Stimulated activated CD4-positive, alpha-beta T cell treated with anti-CD3 and anti-CD28 coated beads, Interleukin-15, amount 100 ng/mL, for 24 hours (primary cell): ENCODE measurements at places on chromosomes 7 and 10.
A peak's percentile ranks its signal among the peaks of the same experiment; 100 is the strongest.

- DNase-seq, result peak; percentile 61
These were observed 19.1 kb downstream of the DNAJB12 start for GRCh38 chr10:72335394-72336258.

- no peak for DNase-seq
These were observed 1.5 kb upstream of the CALML5 start for GRCh38 chr10:5500910-5501309.

GRCh38 chr7:26122745-26123144 lies 29.3 kb upstream of the NFE2L3 start:
- no peak for DNase-seq

- DNase-seq, result peak; percentile 91
These were observed 16.9 kb upstream of the ZFAND2A start for GRCh38 chr7:1176891-1177373.

- DNase-seq, result peak; percentile 19
These were observed 61.0 kb upstream of the SFMBT2 start for GRCh38 chr10:7471720-7472367.

- DNase-seq, result no peak
These were observed 59.8 kb downstream of the ARID5B start for GRCh38 chr10:61961278-61961677.

- no peak for DNase-seq
These were observed 261.4 kb upstream of the YAE1 start for GRCh38 chr7:39304668-39305405.

- no peak for DNase-seq
These were observed 32.6 kb downstream of the GBX1 start for GRCh38 chr7:151134743-151135524.

DNA sequence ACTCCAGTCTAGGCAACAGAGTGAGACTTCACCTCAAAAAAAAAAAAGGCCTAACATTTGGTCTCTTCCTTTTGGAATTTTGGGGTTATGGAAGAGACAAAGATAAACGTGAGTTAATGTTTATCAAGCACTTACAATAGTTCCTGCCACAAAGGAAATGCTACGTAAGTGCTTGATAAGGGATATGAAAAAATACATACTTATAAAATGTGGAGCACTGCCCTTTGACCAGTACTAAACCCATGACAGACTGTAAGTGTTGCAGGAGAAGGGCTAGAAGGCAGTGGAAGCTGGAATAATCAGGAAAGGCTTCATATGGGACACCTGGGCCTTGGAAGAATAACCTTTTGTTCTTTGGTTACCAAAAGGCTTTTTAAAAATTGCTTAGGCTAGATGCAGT lies 25.5 kb downstream of the TMEM248 start:
- DNase-seq, result no peak

GRCh38 chr10:18334116-18334867 lies 194.1 kb downstream of the CACNB2 start:
- DNase-seq, result no peak

- DNase-seq, result no peak
These were observed 9.5 kb upstream of the TBX20 start for GRCh38 chr7:35263396-35263795.

- no peak for DNase-seq
These were observed 219.2 kb downstream of the CAMK1D start for GRCh38 chr10:12568391-12569009.

- DNase-seq, result no peak
These were observed 120.2 kb upstream of the LRRTM3 start for GRCh38 chr10:66805612-66806011.

GRCh38 chr10:102801978-102802377 lies 35.2 kb downstream of the CYP17A1 start:
- DNase-seq, result no peak

DNA sequence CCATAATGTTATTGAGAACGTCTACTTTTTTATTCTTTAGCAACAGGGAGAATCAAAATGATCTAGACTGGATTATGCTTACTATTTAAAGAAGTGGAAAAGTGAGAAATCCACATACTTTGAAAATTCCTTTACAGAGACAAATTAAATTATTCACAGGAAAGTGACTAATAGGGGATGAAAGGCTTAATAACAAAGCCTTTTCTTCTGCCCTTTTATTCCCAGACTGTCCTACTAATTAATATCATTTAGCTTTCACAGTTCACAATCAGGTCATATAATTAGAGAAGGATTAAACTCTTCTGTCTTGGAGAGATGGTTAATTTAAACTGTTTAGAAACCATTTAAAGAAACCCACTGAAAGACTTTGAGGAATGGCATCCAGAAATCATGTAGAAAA lies 58.8 kb downstream of the ARL4A start:
- no peak for DNase-seq

- no peak for DNase-seq
These were observed 47.0 kb downstream of the CDH23 start for GRCh38 chr10:71443676-71444075.
